Right hindlimb (tissue), 1 donor: ENCODE measurements at places on chromosomes 4 and X.

- DNase-seq: no peak
These were observed 73.7 kb downstream of the USP46 start for GRCh38 chr4:52585379-52585778.

DNA sequence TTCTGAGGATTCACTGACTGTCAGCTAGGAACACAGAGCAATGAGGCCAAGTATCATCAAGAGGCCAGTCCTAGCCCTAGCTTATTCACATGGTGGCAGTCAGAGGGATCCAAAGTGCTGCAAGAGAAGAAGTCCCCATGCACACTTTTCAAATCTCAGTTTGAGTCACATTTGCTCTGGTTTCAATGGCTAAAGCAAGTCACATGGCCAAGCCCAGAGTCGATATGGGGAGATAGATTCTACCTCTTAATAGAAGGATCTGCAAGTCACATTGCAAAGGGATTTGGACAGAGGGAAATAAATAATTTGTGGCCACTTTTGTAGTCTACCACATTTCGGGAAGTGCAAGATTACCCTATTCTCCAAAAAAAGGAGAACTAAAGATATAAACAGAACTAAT lies 3.7 kb upstream of the LCORL start:
- DNase-seq: no peak

GRCh38 chr4:68366600-68366999 lies 16.7 kb upstream of the YTHDC1 start:
- DNase-seq: no peak

GRCh38 chrX:153454901-153455550 lies 9.2 kb upstream of the TREX2 start:
- no peak for DNase-seq

GRCh38 chr4:103076747-103077347 lies at the start of gene SLC9B2:
SLC9B2 (minus strand) TSS chr4:103076761; CDS start chr4:103067550, 9,211 bp downstream.
- no peak for DNase-seq

- no peak for DNase-seq
These were observed 141.7 kb downstream of the HHIP start for GRCh38 chr4:144787365-144788258.

GRCh38 chrX:122196343-122196742 lies 987.7 kb upstream of the GRIA3 start:
- no peak for DNase-seq

DNA sequence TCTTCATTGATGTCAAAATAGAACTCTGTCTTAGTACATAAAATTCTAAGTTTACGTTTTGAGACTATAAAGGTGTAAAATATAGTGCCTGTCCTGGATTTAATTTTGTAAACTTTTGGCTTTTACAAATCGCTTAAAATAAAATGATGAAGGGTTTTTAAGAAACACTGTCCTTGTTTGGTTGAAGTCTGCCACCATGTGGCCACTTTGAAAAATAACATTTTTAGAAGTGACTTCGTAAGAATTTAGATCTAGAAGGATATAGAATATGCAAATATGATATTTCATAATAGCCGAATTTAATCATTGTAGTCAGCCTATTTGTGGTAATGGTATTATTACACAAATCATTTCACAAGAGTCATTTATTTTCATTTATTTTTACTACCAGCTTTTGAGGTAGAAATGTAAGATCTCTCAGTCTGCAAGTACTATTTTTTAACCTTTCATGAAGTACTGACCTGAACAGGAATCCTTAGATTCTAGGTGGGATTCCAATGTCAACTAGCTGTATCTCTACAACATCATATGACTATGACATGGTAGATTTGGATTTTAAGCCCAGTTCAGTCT lies 31.0 kb upstream of the FAT4 start:
- DNase-seq: no peak

- no peak for DNase-seq
These were observed 187.7 kb downstream of the ENOX2 start for GRCh38 chrX:130715299-130715698.

GRCh38 chr4:38671592-38671940 lies 7.6 kb downstream of the KLF3 start:
- no peak for DNase-seq

GRCh38 chrX:18886005-18886343 lies 97.9 kb downstream of the PHKA2 start:
- DNase-seq: no peak

GRCh38 chr4:24674279-24674678 lies 89.9 kb upstream of the DHX15 start:
- DNase-seq: no peak

DNA sequence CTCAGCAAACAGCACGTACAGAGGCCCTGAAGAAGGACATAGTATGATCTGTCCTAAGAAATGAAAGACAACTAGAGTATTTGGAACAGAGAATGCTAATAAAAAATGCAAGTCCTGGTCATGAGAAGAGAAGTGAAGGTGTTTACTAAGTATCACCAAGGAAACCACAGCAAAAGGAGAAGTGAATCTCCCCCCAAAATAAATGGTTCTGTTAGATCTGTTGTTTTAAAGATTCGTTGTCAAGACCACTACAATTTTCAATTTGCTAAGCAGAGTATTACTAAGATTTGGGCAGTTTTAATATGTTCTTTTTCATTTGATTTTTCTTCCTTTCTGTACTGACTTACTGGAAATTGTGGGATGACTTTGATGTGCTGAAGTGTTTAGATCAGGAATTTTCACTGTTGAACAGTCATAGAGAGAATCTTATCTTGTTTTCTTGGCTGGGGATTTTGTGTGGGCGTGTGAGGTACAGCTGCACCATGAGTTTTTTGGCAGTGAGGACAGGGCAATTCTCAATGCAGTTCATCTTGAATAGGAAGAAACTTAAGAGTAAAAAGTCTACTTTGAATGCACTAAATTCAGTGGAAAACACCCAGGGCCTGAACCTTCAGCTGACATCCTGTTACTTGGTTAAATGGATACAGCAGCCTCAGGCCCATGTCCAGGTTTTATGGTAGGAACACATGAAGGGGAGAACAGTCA lies 132.2 kb downstream of the STIM2 start:
- peak; percentile 61 for DNase-seq

- no peak for DNase-seq
These were observed 40.5 kb downstream of the RRAGB start for GRCh38 chrX:55758033-55758432.

DNA sequence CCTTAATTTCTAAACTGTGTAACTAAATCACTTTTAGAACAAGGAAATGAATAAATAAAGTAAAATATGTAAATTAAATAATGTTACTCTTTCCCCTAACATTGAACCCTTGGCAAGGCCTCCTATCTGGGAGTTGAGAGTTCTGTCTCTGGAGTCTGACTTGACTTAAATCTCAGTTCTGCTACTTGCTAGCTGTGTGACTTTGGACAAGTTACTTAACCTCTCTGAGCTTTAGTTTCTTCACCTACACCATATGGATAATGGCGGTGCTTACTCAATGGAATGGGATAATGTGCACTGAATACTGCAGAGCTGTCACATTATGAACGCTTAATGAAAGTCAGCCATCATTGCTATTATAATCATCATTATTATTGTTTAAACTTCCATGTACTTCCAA lies 92.1 kb upstream of the SOD3 start:
- no peak for DNase-seq

GRCh38 chr4:113026556-113026955 lies 22.9 kb upstream of the ANK2 start:
- DNase-seq: no peak

DNA sequence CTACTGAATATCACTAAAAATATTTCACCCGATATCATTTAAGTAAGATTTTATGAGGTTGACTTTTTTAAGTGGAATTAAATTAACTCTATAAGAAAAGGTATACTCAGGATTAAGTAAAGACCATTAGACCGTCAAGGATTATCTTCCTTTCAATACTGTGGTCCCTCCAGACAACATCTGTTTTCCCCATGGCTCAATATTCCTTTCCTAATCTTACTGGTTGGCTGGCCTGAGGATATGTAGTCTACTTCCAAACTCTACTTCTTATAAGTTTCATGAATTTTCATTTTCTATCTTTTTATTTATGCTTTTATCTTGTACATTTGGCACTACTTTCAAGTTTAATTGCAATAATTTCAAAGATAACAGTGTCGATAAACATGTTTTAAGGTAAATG lies 725.4 kb downstream of the PCDH7 start:
- no peak for DNase-seq

DNA sequence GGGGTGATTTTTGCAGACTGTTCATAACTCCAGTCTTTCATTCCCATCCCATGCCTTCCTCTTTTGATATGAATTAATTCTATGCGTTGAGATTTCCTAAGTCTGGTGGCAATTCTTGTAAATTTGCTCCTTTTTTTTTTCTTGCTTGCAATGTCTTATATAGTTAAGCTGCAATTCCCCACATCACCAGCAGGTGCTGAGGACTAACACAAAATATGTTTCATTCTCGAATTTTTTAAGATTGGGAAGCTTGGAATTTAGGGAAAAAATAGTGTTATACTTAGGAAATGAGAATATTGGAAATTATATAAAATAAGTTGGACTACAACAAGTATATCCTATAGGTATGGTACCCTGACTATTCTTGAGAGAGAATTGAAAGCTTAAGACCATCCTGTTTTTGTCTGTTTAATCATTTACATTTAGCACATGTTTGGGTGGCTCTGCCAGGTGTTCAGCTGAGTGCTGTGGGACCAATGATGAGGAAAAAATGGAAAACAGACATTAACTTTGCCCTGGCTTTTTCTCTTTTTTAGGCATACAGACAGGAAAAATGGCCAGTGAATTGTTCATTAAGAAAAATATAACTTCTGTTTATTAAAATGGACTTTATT lies 30.2 kb downstream of the AFF2 start:
- no peak for DNase-seq

DNA sequence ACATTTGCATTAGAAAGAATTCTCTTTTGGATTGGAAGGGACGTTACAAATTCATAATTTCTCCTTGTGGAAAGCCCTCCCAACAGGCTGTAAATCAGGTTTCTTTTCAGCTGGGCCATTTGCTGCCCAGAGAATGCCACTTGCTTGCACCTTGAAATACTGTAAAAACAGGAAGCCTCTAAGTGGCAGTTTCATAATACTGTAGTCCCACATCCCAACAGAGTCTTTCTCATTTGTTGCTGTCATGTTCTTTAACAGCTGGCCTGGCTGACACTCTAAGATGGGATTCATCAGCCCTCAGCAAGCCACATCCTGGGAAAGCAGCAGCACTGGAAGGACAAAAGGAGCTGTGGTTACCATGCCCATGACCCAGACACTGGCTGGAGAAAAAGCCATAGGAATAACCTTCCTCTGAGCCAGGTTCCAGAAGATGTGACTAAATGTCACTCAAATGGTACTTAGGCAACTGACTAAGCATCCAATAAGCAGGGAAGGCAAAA lies 221.9 kb upstream of the MBNL3 start:
- peak; percentile 18 for DNase-seq

DNA sequence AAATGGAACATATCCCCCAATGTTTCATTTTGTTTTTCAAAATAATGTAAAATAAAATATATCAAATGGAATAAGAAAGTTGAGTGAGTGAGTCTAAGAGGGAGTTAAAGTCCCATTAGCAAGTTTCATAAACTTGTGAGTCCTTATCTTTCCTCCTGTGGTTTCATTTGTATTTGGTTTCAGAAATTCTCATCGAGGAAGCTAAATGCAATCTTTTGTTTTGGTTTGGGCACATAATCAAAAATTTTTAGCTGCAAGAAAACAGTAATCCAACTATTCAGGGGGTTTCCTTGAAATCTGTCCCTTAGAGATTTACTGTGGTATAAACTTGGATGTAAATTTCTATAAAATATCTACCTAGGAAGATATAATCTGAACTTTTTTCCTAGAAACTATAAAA lies 124.2 kb downstream of the CAMK2D start:
- DNase-seq: no peak

DNA sequence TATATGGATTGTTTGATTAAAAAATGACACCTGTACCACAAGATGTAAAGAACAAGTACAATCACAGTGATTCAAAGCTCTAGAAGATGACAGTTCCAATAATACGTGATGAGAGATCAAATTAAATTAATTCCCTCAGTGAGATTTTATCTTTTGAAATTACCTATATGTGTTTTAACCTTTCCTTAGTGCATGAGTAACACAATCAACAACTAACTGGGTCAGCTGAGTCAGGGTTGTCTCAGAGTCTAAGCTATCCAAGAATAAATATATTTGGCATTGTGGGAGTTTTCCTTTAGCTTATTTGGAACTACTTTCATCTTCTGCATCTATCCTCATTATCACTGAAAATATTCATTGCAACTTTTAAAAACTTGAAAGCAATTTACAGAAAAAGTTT lies 162.8 kb downstream of the WDFY3 start:
- DNase-seq: no peak

- DNase-seq: no peak
These were observed 137.7 kb upstream of the FAT1 start for GRCh38 chr4:186861317-186861716.

DNA sequence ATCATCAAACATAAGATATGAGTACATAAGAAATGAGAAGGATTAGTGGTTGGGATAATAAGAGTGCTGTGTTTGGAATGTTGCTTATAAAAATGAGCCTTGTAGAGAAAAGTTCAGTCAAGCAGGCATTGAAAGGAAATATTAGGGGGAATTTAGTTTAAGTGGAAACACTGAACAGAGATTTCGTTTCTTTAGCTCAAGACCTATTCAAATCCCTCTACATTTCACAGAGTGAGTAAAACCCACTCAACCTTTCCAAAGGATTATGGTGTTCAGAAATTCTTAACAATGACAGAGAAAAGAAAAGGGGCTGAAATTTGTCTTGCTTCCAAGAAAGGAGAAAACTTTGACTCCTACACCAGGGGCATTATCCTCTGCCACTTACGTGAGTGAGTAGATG lies 1072.4 kb upstream of the LCORL start:
- no peak for DNase-seq

DNA sequence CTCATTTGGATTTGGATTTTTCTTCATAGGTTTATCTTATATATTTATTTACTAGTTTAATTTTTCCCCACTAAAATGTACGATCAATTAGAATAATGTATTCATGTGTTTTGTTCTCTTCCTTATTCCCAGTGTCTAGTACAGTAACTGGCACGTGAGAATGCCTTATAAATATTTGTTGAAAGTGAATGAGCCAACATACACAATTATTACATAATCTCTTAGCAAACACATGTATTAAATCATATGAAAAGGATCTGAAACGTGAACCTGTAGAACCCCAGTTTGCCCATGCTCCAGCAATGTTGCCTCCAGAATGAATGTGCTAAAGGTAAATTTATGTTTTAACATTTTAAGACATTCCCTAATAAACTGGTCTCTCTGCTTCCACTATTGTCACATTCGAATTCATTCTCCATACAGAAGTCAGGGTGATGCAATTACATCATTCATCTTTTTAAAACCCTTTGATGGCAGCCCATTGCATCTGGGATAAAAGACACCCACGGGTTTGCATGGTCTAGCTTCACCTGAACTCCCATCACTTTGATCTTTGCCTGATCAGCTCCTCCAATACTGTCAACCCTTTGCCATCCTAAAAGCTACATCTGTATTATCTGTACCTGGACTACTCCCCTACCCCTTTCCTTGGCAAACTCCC lies 30.7 kb upstream of the AREG start:
- no peak for DNase-seq

DNA sequence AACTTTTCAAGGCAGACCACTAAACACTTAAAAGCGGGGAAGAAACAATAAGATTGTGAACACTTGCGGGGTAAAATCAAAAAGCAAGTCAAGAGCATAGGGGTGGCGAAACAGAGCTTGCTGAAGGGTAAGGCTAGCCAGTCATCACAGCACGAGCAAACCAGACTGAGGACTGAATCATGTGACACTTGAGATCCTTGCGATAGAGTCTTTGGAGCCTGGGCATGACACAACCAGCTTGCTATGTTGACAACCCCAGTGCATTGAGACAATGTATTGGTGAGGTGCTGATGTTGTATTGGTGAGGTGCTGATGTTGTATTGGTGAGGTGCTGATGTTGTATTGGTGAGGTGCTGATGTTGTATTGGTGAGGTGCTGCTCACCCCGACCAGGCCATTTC lies 72.3 kb downstream of the SLIT2 start:
- no peak for DNase-seq
